ENCODE measurements at places on chromosomes 5 and 9.
A peak's percentile ranks its signal among the peaks of the same experiment; 100 is the strongest.

DNA sequence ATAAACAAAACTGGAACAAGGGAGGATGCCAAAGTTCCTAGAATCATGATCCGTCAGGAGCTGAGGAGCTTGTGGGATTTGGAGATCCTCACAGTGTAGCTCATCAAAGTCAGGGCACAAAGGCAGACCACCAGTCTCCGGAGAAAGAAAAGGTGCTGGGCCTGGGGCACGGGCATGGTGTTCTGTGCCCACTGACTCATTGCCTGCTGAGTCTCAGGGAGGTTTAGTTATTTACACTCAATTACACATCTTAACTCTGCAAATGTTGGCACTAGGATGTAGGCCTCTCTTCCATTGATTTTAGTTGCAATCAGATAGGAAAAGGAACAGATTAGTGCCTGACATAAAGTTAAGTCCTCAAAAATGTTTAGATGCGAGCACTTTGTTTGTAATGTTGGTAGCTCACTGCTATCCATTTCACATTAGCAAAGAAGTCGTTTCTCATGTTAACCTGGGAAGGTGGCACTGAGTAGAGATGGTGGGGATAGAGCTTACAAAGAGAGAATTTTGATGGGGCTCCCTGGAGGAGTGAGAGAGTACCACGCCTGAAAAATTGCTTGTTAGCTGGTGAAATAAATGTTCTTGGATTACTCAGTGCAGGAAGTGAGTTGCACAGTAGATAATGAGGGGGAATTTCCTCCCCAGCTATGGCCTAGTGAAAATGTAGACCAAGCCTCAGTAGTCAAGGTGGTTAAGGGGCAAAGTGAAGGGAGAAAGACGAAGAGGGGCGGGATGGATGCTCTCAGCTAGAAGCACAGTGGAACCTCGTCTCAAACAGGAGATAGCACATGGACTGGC lies 109.5 kb upstream of the CD180 start:
- peak; percentile 51 for DNase-seq

- DNase-seq = no peak
Observed at GRCh38 chr9:81566074-81566698, 123.2 kb downstream of the TLE1 start.

DNA sequence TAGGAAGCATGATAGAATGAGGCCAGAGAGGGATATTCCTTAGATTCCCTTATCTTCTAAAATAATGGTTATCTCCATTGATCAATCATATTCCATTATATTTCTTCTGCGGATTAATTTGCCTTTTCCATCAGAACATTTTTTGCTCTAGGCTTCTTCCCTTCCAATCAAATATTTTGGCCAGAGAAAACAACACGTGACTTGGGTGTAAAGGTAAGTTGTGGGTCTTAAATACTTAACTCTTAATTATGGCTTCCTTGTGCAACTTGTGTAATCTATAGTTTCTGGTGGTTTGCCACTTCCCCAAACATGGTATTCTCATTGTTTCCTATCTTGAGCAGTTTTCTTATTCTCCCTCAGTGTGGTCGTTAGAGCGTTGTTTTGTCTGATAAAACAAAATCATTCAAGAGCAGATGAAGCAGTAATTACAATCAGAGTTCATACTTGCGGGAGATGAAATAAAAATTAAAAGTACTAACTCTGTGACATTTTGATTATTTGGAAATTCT lies 889.3 kb downstream of the MAT2B start:
- no peak for DNase-seq

- no peak for DNase-seq
Observed at GRCh38 chr5:10676224-10676623, 84.8 kb downstream of the DAP start.

DNA sequence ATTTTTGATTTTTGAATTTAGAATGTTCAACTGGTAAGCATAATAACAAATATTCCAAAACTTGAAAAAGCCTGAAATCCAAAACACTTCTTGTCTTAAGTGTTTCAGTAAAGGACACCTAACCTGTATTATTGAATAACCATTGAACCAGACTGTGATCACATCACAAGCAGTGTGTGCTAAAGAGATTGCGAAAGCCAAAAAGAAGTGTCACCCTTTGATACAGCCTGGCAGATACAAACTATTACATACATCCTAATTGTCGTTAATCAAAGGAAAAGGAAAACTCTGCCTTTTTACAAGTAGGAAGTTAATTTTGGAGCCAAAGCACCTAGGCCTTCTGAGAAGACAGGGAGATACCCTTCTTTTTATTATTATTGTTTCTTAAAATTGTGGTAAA lies 8.4 kb upstream of the FAM120AOS start:
- DNase-seq = no peak

DNA sequence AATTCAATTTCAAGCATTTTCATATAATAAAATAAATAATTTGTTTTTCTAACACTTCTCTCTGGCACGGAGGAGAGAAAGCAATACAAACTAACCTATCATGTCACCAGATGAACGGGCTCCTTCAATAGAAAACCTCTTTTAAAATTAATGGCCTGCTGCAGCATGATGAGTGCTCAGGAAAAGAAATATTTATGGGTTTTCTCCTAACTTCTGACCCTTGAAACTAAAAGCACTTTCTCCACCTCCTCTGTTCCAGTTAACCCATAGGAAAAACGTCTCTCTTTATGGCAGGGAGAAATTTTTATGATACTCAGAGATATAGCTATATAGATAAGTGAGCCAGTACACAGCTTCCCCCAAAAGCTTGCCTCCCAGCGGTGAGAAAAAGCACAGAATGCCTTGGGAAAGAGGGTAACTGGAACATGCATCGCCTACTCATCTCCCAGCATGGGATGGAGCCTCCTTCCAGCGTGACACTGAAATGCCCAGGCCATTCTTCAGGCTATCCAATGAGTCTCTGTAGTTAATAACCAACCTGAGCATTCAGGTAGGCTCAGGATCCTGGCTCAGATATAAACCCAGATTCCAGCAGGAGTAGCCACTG lies 963.0 kb upstream of the DMAC1 start:
- DNase-seq = no peak

Measured in fibroblast of the aortic adventitia (primary cell).